ENCODE measurements at places on chromosomes 2 and 18. TPM values are rescaled to one million over a fixed set of nuclear protein-coding genes. Genes with fewer than 3 reads are reported as not detected.

SPEG gene
- 390 TPM for total RNA-seq

CDC42EP3 gene
- total RNA-seq: 65.5 TPM

DNA sequence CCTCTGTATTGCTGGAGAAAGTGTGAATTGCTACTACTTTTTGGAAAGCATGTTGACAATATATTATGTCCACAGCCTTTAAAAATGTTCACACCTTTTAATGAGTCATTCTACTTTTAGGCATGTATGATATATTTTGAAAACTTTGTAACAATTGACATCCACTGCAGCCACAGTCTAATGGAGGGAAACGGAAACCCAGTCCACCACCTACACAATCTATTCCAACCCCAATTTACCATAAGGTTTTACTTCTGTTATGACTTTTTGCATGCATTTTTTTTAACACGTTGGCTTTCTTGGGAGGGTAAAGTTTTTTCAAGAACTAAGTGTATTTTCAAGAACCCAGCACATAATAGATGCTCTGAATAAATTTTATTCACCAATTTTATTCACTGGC is 38.5 kb upstream of the ATP8B1 start:
- DNase-seq: no peak

DNA sequence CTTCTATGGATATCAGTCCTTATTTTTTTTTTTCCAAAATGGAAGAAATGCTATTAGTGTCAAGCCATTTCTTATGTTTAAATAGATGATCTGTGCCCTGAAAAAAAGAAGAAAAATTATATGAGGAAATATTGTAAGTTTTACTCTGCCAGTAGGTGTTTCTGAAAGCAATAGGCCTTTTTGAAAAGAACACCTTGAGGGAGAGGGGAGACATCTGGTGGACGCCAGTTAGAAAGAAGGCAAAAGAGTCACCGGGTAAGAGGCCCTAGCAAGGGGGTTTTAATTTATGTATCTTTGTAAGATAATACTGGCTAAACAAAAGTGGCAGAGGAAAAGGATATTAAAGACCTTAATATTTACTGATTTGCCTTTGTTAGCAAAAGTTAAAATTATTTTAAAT is 56.1 kb downstream of the DYNAP start:
- no peak for DNase-seq

DNA sequence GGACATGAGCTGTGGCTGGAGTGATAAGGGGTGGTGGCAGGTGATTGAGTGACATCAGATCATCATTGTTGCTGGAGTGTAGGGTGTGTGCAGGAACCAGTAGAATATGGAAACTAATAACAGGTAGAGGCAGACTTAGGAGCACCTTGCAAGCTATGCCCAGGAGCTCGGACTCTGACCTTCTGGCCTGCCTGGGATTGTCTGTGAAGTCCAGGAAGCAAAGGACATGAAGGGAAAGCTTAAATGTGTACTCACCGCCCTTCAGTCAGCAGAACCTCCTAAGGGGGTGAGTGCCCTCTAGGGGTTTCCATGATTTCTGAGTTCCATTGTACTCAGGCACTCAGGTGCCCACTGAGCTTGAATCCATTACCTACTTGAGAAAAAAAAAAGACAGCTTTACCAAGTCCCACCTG is 104.2 kb downstream of the CRIM1 start:
- DNase-seq: no peak

- no peak for DNase-seq
Measured at GRCh38 chr2:232896111-232896510, 26.0 kb downstream of the SNORC start.

DNA sequence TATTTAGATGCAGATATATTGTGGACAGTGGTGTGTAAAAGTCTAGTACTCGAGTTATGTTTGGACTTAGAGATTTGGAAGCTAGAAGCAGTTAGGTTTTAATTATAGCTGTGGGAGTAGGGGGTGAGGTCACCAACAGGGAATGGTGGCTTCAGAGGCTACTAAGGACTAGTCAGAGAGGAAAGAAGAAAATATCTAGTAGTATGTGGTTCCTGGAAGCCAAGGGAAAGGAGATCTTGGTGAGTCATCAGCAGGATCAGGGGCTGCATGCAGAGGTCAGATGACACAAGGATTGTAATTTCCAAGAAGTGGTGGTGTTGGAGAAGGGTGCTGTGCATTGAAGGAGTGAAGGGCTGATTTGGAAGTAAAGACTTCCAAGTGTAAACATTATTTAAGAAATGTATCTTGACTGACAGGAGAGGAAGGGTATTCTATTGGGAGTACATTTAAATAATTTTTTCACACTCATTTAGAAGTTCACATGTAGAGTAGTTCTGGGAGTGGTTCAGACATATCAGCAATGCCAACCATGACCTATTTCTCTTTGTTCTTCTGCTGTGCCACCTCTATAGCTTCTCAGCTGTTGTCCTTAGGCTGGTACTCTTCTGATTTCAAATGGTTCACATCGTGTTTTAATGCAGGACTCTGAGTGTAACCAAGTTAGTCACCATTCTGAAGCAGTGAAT is 59.1 kb downstream of the ACSL3 start:
- DNase-seq: no peak

DNA sequence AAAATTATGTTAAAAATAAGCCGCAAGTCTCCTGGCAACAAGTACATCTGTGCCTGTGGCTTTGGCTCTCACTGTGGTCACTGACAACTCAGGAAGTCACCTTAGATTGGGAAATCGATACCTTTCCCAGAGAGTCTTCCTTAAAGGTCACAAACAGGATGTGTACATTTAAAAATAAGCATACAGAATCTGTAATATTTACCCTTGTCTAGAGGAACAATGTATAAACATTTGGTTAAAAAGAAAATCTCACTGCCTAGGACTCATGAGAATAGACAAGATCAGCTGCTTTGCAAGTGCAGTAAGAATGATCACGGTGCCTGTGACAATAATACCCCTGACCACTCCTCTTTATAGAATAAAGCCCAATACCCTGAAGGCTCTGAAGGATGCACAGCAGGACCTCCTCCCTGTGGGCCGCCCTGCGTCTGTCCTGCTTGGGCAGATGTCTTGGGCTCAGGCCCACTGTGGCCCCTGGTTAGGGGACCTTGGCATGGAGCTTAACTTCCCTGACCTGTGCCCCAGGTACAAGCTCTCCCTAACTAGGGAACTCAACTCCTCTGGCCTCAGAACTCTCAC is 98.0 kb upstream of the MGAT4A start:
- DNase-seq: no peak
